ENCODE measurements at places on chromosomes 16 and 17.

DNA sequence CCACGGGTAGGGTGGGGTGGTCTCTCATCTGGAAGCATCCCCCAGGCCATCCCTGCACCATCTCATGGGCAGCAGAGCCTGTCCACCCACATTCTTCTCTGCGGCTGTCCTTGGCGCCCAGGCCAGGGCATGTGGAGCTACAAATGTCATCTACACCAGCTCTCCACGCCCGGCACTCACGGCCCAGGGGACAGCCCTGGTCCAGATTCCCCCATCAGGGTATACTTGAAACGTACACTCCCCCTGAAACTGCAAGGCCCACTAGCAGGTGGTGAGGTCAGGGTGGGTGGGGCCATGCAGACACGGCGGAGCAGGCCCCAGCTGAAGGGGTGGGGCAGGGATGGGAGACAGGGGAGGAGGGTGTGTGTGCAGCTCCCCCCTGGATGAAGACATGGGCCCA, 3.2 kb upstream of the SOX8 start:
- DNase-seq, result no peak

DNA sequence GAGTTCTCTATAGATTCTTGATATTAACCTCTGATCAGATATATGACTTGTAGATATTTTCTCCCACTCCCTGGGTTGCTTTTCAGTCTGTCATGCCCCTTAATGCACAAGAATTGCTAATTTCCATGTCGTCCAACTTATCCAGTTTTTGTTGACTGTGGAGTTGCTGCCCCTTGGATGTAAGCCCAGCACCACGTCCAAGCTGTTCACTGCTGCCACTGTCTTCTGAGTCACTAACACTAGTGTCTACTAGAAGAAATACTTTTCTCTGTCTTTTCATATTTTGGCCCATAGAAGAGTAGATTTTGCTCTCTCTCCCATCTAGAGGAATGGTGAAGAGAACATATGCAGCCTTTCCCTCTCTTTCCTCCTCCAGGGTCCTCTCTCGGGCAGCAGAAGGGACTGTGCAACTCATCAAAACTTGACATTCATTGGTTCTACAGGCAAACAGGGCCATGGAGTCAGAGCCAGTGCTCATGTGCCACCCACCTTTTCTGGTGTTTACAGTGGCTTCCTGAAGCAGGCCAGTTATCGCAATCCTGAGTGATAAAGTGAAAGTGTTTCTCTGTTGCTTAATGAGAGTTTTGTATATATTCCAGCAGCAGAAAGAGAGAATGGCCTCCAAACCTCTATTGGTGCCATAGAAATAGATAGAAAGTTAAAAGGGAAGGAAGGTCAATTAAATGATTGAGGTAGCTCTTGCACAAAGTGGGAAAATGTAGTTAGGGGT, 22.6 kb upstream of the PMP22 start:
- DNase-seq, result no peak

DNA sequence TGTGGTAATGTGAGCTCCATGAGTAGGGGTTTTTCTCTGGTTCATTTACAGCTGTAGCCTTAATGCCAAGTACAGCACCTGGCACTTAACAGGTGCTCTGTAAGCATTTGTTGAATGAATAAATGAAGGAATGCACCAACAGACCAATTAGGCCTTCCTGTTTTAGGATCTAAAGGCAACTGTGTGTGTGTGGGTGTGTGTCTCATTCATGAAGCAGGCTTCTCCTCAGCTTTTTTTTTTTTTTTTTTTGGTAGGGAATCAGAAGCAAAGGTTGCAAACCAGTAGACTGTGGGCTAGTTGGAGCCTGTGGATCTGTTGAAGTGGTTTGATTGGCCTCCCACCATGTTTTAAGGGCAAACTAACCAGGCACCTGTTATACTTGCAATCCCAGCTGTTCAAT, 48.1 kb downstream of the HS3ST2 start:
- DNase-seq, result no peak

- DNase-seq, result no peak
Measured at GRCh38 chr16:84884596-84885341, 65.0 kb downstream of the CRISPLD2 start.

GRCh38 chr17:72173499-72174116, 52.8 kb downstream of the SOX9 start:
- DNase-seq, result no peak

- no peak for DNase-seq
Measured at GRCh38 chr17:72004011-72004427, 116.8 kb upstream of the SOX9 start.

- DNase-seq, result no peak
Measured at GRCh38 chr17:51442088-51442865, 181.9 kb downstream of the UTP18 start.

DNA sequence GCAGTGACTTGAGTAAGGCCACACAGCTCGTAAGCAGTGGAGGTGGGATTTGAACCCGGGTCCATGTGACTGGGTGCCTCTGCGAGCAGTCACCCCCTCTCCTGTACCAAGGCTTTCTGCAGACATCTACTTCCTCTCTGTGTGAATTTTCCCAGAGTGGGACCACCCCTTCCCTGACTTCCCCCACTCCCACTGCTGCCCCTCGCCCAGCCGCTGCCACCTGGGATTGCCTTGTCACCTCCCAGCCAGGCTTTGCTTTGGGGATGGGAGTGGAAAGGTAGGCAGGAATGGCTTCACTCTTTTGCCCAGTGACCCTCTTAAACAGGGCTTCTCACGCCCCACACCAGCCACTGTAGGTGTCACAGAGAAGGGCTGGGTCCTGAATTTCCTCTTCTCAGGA, 105.2 kb upstream of the SEC14L1 start:
- DNase-seq, result no peak

GRCh38 chr16:66370786-66371684, 4.5 kb downstream of the CDH5 start:
- no peak for DNase-seq

DNA sequence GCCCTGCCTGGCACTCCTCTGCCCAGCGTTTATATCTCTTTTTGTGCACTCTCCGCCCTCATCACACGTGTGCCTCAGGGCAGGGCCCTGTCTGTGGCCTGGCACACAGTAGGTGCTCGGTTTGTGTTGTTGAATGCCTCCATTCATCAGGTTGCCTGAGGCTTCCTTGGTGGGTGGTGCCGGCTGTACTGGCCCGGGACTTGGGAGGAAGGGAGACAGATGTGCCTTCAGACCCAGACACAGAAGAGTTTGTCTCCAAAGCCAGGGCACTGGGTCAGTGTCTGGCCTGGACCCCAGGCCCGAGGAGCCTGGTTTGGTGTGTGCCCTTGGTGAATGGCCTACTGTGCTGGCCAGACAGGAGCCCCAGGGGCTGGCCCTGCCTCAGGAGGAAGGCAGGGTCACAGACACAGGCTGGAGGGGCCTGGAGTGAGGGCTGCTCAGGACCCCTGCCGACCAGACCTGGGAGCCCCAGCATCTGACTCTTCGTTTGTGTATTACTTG, 71.6 kb downstream of the RAI1 start:
- DNase-seq, result no peak

DNA sequence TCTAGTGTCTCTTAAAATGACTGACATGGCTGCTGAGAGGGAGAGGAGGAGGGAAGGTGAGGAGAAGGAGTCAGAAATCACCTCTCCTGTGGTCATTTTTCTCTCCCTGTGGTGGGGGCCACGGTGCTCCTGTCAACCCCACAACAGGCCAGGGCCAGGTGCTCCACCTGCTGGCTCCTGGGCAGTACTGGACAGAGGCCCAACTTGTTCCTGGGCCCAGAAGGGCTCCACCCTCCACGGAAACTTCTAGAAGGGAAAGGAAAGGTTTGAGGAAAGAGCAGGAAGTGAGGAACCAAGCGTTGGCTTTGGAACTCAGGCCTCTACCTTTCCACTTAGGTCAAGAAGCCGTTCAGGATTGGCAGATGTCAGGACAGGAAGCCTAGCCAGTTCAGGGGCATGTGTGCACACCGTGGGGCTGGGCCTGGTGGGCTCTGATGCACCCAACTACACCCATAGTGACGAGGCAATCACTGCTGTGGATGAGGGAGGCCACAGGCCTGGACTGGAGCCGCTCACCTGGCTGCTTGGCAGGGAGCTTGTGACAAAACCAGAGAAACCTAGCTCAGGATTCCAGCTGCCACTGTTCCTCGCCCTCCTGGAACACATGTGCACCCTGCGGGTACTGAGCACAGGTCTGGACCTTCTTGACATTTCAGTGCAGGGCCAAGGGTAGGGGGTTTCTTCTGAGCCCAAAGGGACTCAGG, 36.1 kb downstream of the WNT3 start:
- DNase-seq, result no peak

DNA sequence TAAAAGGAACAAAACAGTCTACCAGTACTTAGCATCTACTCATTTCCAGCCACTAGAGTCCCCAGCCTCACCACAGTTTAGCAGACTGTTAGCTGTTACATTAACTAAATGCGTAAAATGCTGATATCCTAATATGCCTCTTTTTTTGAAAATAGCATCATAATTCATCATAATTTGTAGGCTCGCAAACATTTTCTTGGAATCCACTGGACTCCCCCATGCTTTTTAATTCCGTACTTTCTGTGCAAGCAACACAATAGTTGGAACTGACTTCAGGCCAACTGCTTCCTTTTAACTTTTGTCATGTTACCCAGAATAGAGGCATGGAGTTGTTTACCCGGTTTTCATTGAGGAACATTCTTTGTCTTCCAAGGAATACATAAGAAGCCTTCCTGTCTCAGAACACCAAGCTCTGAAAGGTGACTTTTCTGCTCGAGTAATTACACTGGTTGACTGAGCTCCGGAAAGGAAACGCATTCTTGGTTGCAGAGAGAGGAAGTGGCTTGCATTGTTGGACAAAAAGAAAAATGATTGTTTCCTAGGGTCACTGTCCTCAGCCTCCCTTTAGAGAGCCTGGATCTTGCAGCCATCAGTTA, 30.9 kb upstream of the SEC14L1 start:
- no peak for DNase-seq

GRCh38 chr16:72299684-72300243, 127.8 kb upstream of the PMFBP1 start:
- no peak for DNase-seq

GRCh38 chr16:68514511-68514910, 24.6 kb upstream of the ZFP90 start:
- DNase-seq, result no peak

DNA sequence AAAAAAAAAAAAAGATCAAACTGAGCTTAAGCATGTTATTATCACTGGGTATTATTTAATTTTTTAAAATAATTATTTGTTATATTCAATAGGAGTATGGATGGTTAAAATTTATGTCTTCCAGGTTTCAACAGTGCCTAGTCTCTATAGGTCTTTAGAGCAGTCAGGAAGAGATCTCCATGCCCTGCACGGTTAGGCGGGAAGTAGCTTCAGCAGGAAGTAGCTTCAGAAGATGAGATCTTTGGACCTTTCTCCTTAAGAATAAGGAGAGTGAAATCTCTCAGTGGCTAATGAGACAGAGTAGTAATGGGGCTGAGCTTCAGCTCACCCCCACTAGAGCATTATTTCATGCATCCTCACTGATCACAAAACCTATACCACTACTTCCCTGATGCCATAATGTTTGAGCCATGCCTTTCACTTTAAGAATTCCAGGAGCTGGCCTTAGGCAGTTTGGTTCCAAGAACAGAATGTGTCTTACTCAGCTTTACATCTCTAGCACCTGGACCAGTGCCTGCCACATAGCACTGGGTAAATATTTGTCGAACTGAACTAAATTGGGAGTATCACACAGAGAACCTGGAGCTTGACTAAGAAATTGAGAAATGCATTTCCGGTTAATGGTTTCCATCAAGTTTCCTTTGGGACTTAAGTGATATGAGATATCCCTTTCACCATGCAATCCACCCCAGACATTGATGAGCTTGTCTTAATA, 43.5 kb downstream of the SCPEP1 start:
- DNase-seq, result no peak

- DNase-seq, result no peak
Measured at GRCh38 chr16:87442581-87442966, 50.2 kb downstream of the ZCCHC14 start.

- DNase-seq, result no peak
Measured at GRCh38 chr16:84932681-84933080, 78.7 kb downstream of the ZDHHC7 start.

DNA sequence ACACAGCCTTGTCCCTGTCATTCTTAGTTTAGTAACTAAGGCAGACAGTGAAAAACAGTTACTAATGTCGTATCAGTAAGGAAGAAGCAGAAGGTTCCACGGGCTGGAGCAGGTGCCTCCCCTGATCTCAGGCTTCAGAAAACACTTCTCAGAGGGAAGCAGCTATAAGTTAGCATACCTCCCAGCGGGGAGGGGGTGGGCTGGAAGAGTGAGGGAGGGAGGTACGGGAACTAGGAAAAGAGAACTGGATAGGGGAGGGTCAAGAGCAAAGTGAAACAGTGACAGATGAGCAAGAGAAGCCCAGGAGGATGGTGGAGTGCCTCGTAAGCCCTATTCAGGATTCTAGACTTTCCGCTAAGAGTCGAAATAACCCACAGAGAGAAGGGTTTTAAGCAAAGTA, 186.3 kb upstream of the XYLT1 start:
- DNase-seq, result no peak

- DNase-seq, result peak; percentile 1
Measured at GRCh38 chr17:70552230-70552981, 383.1 kb downstream of the KCNJ2 start.

GRCh38 chr17:61806936-61807335, 56.4 kb downstream of the BRIP1 start:
- DNase-seq, result no peak

DNA sequence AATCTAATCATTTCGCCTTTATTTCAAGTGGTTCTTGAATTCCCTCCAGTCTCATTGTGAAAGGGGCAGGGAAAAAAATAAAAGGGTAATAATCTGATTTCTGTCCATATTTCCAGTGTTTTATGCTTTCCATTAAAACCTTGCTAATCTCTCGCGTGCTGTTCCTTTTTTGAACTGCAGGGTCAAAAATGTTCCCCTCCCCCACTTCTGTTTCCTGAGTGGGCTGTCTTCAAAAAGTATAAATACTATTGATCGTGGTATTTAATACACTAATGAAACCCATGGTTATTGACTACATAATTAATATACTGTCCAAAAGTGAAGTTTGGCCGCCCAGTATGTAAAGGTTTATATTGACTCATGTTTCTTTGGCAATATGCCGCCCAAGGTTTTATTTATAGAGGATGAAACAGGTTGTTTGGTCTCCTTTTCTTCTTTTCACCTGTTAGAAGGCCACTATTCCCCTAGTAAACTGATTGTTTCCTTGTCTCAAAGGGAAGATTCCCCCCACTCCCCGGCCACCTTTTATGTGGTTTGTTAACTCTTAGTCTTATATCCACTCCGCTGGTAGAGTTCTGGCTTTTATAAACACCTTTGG, 69.7 kb downstream of the RPA1 start:
- no peak for DNase-seq

All from NCI-H1048 (cell line).